CMK (cell line): ENCODE measurements at places on chromosomes 6 and 20.

- no peak for DNase-seq
These were observed 64.7 kb upstream of the APCDD1L start for GRCh38 chr20:58579819-58580473.

DNA sequence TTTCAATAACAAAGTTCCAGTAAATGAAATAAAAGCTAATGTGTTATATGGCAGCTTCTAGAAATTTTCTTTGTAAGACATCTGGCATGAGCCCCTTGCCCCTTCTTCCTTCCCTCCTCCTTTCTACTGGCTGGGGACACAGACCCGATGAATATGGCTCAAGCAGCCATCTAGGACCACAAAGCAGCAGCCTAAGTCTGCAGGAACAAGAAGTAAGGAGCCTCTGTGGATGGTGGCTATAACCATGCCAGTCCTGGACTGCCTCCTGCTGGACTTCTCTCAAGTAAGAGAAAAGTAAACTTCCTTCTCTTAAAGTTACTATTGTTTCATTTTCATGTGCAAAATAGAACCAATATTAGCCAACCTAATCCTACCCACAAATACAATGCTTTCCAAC, 114.9 kb upstream of the DST start:
- no peak for DNase-seq

- DNase-seq: no peak
These were observed 178.0 kb downstream of the TAF4 start for GRCh38 chr20:61887596-61888093.

- no peak for DNase-seq
These were observed 183.2 kb upstream of the KCNG1 start for GRCh38 chr20:51206032-51206662.

- DNase-seq: no peak
These were observed 85.2 kb upstream of the UFL1 start for GRCh38 chr6:96436398-96436797.

DNA sequence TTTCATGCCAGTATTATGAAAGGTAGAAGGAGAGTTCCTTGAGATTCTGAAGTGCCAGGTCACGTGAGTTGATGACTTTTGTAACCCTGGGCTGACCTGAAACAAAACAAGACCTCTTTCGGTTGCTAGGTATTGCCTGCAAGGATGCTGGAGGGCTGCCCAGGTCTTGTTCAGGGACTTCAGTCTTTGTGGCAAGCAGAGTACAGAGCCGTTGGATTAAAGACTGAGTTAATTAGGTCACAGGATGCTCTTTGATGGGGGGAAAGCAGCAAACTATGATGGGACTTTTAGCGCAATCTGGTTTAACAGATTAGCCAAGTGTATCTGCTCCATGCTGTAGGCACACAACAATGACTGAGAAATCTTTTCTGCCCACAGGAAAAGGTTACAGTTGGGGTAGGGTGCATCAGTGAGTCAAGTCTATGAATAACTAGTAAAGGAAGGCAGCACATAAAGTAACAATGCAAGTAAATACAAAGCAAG, 12.8 kb upstream of the ELOVL5 start:
- no peak for DNase-seq

DNA sequence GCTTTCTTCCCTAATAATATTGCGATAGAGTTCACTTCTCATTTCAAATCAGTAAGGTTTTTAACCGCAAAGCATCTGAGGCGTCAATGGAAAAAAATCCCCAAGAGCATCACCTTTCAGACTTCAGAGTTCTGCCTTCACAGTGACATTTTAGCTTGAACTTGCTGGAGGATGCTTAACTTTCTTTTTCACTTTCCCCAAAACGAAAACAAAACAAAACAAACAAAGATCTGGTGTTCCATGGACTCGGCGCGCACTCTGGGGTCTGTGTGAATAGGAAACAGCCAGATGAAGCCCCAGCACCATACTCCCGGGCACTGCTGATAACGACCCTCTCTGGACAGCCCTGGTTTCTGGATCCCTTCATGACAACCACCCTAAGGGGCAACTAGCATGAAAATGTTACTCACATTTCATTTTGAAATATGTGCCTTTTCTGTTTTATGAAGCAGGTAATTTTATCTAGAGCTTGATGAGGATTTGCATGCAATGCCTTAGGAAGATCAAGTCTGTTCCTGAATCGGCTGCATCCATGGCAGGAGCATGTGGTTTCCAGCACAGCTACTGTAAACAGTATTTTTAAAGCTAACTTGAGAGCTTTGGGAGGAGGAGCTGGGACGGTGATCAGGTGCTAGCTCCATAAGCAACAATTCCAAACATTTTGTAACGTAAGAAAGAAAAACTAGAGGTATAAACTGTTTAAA, 44.5 kb downstream of the RAMACL start:
- DNase-seq: no peak
